ENCODE measurements at places on chromosomes 3 and 15. TPM values are rescaled to one million over a fixed set of nuclear protein-coding genes. Genes with fewer than 3 reads are reported as not detected.

The AHSG gene
- not detected for total RNA-seq

The LRRIQ4 gene
- 0.11 TPM for total RNA-seq

The SYNPR gene
- total RNA-seq = not detected

The FBN1 gene
- total RNA-seq = 481 TPM

The PRICKLE2 gene
- total RNA-seq = 28.5 TPM

The ZNF639 gene
- total RNA-seq = 55.7 TPM

The SATB1 gene
- total RNA-seq = 21.5 TPM

The GMNC gene
- 0.11 TPM for total RNA-seq

The TMC3 gene
- total RNA-seq = not detected

The SH2D7 gene
- not detected for total RNA-seq

The ITIH3 gene
- 0.12 TPM for total RNA-seq

The GOLGA6L24 gene
- total RNA-seq = not detected

The FBXO40 gene
- total RNA-seq = under 0.01 TPM

The OR4M2 gene
- not detected for total RNA-seq

The RCCD1 gene
- 18.3 TPM for total RNA-seq

The PATL2 gene
- 0.62 TPM for total RNA-seq
